Activated effector memory CD4-positive, alpha-beta T cell treated with anti-CD3 and anti-CD28 coated beads, Interleukin-2, amount 50 U/mL, for 16 hours (primary cell): ENCODE measurements at places on chromosomes 3 and 15.

- DNase-seq = no peak
These were observed 796.6 kb downstream of the MCTP2 start for GRCh38 chr15:95027981-95028380.

DNA sequence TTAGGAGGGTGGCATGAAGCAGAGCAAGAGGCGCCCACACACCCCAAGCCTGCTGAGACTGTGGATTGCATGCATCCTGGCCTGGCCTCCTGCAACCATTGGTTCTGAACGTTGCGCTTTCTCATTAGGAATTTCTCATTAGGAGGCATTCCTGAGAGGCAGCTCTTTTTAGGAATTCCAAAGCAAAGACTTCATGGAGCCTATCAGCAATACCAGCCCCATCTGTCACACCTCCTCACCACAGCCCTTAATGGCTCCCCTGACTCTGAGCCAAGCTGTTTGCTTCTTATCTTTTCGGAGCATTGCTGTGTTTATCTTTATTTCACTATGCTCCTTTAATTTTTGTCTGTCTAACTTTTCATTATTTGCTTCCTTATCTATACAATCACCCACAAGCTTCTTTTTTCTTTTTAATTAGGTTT, 226.9 kb downstream of the CACNA2D3 start:
- no peak for DNase-seq

DNA sequence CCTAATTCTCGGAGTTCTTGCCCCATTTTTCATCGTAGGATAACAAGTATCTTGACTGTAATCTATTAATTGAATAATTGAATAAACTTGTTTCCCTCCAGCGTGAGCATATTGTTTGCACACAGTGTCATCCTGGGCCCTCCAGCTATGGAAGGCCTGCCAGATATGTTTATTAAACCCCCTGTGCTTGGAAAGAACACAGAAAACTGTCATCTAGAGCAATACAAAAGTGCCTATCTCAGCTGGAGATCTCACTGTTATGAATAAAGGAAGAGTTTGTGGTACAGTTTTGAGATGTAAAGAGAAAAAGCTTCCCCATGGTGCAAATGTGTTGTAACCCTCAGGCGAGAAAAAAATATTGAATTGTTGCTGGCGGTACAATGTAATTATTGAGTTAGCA, 405.9 kb downstream of the SOX2 start:
- no peak for DNase-seq

DNA sequence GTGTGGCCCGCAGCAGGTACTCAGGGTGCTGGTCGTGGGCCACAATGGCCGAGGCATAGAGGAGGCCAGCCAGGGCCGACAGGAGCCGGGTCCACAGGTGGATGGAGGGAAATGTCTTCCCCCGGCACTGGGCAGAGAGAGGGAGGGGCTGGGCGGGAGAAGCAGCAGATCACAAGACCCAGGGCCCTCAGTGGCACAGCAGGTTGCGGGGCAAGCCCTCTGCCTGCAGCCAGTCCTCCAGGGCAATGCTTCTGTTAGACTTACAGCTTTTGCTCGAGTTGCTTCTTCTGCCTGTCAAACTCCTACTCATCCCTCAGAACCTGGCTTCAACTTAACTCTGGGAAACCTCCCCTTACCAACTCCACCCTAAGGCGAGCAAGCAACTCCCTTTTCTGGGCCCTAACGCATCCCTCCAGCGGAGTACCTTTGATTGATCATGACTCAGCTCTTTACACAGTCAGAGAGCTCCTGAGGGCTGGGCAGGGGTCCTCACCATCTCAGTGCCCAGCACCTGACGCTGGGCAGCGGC, 16.0 kb downstream of the TMEM44 start:
- no peak for DNase-seq

- no peak for DNase-seq
These were observed 305.1 kb downstream of the LSAMP start for GRCh38 chr3:116140100-116140689.

GRCh38 chr3:86801921-86802320, 189.0 kb downstream of the VGLL3 start:
- no peak for DNase-seq

DNA sequence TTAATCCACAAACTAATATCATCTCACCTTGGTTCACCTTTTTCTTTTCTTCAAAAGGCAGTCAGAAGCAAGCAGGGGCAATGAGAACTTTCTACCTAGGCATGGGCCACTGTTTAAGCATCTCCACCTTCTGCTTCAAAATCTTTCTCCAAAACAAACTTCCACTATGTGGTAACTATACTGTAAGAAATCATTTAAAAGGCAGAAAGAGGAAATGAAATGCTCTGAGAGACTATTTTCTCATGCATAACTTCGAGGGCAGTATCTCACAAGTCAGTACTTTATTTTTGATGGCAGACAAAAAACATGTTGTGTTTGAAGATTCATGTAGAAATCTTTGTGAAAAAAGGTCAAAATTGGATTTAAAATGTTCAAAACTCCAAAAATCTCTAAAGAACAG, 419.7 kb downstream of the ZBTB20 start:
- no peak for DNase-seq

DNA sequence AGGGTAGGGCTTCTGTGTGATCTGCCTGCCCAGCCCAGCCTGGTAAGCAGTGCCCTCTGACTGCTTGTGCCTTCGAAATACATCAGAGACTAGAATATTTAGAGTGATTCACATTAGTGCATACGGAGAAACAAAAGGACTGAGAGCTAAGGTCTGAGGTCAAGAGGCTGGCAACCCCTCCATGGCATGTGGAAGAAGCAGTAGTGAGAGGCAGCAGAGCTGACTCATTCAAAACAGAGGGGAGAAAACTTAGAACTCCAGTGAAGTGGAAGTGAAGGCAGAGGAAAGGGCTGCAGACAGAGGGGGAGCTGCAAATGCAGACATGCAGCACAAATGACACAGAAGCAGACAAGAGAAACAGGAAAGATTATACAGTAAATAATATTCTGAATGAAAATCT, 61.6 kb downstream of the ULK4 start:
- DNase-seq = no peak

DNA sequence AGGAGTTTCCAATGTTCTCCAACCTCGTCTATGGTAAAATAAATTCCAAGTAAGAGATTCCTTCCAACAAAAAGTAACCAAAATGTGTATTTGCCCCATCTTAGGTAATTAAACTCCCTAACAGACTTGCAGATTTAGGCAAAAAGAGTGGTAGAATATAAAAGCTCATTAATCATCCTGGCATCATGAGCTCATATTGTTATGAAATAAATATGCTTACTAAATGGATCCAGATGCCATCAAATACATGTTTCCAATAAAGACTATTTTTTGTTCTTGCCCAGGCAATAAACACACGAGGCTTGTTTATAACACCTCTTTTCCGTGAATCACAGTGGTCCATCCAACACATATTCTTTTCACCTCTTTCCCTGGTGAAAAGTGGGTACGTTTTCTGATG, 189.4 kb downstream of the THSD4 start:
- DNase-seq = no peak

- DNase-seq = no peak
These were observed 70.2 kb upstream of the CD96 start for GRCh38 chr3:111471831-111472230.

DNA sequence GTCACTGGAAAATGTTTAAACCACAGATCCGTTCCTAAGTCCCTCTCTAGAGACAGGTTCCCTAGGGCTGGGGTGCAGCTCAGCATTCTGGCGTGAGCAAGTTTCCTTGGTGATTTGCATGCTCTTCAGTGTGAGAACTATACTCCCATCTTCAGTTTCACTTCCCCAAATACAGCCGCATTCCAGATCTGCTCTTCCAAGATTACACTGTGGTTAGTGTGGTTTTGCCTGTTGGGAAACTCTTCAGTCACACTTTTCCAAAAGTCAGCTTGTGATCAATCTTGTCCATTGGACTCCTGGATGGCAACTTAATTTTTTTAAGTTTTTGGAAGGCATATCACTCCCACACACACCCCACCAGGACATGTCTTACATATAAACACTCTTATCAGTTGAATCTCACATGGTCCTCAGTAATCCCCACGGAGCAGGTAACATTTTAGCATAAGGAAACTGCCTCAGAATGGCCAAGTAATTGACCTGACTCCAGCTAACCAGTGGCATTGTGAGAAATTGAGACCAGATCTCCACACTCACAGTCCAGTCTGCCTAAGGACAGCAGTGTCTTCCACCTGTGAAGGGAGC, 33.5 kb upstream of the PTPN23 start:
- no peak for DNase-seq

GRCh38 chr15:22931784-22932536, 48.2 kb downstream of the CYFIP1 start:
- no peak for DNase-seq

DNA sequence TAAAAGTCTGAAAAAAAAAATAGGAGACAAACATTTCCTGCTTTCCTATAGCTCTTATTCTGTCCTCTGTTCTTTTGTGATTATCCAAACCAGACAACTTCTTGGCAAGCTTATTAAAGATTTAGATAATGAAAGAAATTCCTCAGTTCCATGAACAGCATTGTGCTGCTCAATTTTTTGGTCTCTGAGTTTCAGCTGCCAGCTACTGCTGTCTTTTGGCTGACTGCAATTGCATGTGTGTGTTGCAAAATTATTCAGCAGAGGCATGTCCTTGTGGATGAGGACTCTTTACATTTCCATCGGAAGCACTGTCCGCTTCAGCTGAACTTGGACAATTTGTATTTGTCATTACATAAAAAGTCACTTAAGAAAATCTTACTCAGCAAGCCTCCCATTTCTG, 397.3 kb upstream of the RASGRP1 start:
- DNase-seq = no peak

DNA sequence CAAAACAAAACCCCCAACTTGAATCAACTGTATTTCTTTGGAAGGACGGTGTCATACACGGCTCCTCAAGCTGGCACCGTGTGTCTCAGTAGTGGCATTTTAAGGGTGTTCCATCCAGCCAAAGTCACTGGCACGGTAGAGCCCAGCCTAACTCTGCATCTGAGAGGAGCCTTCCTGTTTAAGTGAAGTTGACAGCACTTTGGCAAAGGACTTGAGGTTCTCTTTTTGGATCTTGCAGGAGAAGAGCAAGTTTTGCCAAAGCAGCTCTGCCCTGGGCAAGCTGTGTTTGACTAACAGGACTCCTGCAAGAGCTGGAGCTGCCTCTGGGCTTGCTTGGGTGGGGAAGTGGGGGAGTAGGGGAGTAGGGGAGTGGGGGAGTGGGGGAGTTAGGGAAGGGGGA, 109.6 kb upstream of the FEZF2 start:
- no peak for DNase-seq

GRCh38 chr15:92184142-92184541, 209.5 kb upstream of the ST8SIA2 start:
- no peak for DNase-seq

DNA sequence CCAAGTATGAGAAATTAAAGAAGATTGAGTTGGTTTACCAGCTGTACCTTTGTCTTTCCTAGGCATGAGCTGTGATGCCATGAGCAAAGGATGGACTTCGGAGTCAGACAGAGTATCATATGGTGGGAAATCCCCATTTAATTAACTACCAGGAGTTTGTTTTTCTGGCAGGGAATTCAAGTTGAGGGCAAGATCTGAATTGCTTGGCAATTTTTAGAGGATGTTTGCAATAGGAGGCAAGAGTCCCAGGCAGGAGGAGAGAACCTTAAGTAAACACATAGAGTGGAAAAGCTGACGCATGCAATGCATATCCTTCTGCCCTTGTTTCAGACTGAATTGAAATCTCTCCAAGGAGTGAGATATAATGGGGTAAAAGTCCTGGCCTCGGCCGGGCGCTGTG, 569.7 kb upstream of the MDFIC2 start:
- no peak for DNase-seq

GRCh38 chr3:179265092-179265491, 14.2 kb upstream of the KCNMB3 start:
- no peak for DNase-seq

DNA sequence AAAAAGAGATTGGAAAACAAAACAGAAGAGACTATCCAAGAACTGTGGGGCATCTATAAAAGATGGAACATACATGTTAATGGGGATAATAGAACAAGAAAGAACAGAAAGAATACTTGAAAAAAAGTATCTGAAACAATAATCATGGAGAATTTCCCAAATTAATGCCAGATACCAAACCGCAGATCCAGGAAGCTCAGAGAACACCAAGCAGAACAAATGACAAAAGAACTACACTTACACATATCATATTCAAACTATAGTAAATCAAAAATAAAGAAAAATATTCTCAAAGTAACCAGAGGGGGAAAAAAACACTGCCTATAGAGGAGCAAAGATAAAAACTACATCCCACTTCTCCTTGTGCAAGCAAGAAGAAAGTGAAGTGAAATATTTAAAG, 40.0 kb downstream of the CLASP2 start:
- no peak for DNase-seq
